ENCODE measurements at places on chromosomes 3 and 15.

DNA sequence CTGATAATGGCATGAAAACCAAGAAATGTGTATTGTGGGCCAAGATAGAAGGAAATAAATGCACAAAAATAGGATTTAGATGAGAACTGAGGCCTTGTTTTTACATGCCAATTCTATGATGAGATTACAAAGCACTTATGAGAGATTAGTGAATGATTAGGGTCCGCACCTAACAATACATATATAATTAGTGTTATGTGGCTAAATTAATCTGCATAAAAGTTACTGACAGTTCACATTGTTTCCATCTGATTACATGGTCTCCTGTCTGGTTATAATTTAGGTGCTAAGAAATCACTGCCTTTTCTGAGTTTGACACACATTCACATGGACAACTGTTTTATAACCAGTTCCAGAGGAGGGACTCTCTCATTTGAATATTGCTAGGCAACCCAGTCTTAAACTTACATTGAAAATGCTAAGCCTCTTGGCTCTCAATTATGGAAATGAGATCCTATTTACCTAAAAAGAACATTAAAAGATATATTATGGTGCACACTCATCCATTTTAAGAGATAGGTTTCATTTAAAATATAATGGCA lies 117.0 kb upstream of the ARL6 start:
- DNase-seq, result no peak

DNA sequence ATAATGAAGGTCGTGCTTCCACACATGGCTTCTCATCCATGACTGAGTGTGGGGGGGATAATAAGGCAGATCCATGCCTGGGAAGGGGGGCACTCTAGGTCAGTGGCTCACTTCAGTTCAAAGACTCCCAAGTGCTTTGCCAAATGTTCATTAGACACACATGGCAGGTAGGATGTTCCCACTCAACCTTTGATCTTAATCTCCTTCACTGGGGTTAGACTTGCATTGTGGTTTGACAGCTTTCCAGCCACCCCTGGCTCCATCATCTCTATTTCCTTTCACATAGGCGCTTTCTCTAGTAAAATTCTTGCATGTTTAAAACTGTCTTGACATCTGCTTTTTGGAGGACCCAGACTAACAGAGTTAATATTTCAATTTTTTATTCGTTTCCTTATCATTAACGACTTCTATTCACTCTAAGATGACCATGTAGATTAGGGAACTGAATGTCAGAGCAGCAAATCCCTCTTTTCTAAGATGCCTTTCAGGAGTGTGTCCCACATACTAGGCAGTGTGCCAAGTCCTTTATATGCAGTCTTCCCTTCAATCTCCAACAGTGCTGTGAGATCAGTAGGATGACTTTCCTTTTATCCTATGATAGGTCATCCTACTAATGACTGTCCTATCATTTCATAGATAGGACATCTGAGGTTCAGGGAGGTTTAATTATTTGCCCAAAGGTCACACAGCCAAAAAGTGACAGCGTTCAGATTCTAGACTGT lies 57.9 kb downstream of the BTD start:
- no peak for DNase-seq

GRCh38 chr3:167051421-167051820 lies 328.7 kb downstream of the ZBBX start:
- no peak for DNase-seq

DNA sequence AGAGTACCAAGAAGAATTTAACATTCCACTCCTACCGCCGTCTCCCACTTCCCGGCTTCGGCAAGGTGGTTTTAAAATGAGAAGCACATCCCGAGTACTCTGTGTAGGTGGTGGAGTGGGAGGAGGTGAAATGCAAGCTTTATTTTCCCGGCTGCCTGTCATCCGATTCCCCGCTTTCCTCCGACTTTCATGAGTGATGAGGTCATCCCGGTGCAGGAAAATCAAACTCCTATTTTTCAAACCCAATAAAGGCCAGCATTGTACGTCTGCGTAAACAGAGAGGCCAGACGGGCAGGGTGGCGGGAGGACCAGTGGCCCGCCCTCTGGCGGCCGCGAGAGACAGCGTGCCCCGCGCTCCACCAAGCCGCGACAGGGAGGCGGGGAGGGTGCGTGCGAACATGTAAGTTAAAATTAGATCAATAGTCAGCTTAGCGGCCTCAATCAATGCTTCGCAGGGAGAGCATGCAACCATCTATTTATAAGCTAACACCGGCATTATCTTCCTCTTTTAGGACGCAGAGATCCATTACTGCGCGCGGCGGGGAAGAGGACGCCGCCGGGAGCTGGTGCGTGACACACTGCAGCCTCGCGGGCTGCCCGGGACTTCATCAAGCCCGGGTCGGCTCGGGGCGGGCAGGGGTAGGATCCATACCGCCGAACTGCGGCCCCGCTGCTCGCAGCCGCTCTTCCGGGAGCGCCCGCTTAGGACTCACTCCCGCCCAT lies 163.3 kb downstream of the CD47 start:
- DNase-seq, result peak; percentile 35

DNA sequence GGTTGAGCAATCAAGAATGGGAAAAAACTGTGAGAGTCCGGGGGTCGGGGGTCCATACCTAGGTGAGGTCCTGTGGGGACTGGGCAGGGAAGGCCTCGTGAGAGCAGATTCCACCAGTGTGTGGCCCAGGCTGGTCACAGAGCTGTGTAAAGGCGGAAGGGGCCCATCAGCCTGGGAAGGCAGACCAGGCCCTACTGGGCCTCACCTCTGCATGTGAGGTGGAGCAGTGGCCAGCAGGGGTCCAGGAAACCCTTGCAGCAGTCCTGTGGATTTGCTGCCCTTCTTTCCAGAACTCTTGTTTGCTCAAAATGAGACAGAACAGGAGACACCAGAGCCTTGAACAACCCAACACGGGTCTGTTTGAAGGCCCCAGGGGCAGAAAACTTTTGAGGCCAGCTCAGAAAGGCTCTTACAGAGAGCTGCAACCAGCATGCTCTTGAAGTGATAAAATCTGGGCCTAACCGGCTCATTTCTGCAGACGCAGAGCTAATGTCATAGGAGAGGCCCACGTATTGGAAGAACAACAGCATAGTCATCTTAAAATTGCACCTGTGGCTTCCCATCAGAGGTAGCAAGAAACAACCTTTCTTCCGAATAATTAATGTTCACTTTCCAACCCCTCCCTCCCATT lies 30.3 kb upstream of the HHATL start:
- no peak for DNase-seq

- no peak for DNase-seq
These were observed 114.4 kb upstream of the TSPAN3 start for GRCh38 chr15:77185242-77185785.

GRCh38 chr3:129352650-129353588 lies 74.2 kb downstream of the HMCES start:
- DNase-seq, result no peak

GRCh38 chr15:67066959-67067853 lies 1.8 kb downstream of the SMAD3 start:
- no peak for DNase-seq

DNA sequence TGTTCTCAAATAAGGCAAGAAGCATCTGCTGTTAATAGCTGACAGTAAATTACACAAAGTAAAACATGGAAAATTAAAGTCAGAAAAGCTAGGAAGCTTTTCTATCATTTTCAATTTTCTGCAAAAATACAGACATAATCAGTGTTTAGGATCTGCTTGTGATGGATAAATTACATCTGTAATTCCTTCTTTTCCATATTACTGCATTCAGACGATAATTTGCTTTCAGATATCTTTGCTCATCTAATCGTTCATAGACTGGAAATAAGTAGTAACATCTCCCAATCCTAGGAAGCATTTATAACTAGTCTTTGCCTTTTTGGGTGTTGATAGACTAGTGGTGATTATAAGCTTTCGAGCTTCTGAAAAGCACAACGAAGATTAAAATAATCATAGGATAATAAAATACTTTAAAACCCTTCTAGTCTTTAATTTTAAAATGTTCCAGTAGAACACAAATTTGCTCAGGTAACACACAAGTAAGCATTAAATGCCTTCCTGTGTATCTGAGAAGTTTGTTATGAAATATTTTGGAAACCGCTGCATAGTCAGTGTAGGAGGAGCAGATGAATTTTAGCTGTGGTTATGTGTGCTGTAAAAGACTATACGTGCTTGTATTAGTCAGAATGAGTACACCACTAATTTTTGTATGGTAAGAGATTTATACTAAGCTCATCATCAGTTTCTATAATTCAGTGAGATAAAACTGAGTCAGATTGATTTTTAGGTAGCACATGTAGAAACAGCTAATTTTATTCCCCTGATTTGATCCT lies 41.0 kb downstream of the MBNL1 start:
- DNase-seq, result no peak

- DNase-seq, result no peak
These were observed 26.6 kb downstream of the ACKR4 start for GRCh38 chr3:132623646-132624045.

DNA sequence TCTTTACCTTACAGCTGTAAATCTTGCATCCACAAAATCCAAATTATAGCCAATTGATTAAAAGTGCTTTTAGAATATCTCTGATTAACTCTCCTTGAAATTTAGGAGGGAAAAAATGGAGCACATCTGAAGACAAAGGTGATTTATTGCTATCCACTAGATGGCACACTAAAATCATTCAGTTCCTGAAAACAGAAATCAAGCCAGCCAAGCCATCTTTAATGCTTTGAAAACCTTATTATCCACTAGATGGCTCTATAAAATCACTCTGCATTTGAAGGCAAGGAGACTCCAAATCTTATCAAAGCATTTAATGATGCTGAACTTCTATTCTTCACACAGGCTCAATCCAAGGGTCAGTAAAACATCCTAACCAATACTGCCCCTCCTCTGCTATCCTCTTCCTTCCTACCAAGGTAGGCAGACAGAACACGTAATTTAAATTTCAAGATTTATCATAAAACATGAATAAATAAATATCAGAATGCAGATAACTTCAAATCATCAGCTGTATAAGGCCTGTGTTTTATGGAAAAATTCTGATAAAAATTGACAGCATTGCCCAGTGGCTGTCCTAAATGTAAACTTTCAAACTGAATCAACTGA lies 48.4 kb downstream of the GOLIM4 start:
- DNase-seq, result peak; percentile 74

GRCh38 chr3:119401503-119402440 lies 61.6 kb downstream of the TMEM39A start:
- no peak for DNase-seq

DNA sequence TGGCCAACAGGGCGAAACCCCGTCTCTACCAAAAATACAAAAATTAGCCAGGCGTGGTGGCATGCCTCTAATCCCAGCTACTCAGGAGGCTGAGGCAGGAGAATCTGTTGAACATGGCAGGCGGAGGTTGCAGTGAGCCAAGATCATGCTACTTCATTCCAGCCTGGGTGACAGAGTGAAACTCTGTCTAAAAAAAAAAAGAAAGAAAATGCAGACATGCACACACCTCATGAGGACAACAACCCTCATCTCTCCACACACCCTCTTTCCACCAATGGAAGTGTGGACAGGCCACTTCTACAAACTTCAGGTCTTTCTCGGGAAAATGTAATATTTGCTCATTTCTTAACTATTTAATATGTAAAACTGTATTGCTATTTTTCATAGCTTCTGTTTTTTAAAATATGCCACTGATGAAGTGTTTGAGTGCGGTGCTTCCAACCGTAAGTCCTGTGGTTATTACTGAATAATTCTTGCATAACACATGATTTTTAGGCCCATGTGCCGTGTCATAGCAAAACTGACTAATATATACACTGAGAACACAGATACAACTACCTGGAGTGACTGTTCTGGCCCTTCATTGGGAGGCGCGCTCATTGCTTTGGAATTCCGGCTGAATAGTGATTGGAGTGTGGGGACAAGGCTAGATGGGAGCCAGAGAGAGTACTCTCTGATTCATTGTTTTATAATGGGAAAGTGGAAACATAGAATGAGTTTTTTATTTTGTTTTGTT lies 23.1 kb downstream of the LRRC31 start:
- DNase-seq, result no peak

GRCh38 chr3:117709108-117709507 lies 999.5 kb downstream of the TUSC7 start:
- DNase-seq, result no peak

GRCh38 chr3:71255498-71255897 lies 328.0 kb downstream of the FOXP1 start:
- no peak for DNase-seq

- no peak for DNase-seq
These were observed 365.1 kb downstream of the MECOM start for GRCh38 chr3:169298247-169298992.

All from NCI-H460 (cell line).